Pancreas (tissue), 10 donors: ENCODE measurements at places on chromosomes 6 and 20.

- no peak for DNase-seq
These were observed 3.8 kb downstream of the NOTCH4 start for GRCh38 chr6:32220021-32220420.

GRCh38 chr6:111254779-111255166, 167.5 kb downstream of the SLC16A10 start:
- no peak for DNase-seq

- no peak for DNase-seq
These were observed 72.1 kb downstream of the TRAM2 start for GRCh38 chr6:52504782-52505136.

GRCh38 chr6:15839969-15840541, 177.2 kb upstream of the DTNBP1 start:
- DNase-seq, result no peak

GRCh38 chr6:150272976-150273315, 95.9 kb upstream of the IYD start:
- DNase-seq, result no peak
